ENCODE measurements at places on chromosomes 5 and 9. TPM values are rescaled to one million over a fixed set of nuclear protein-coding genes. Genes with fewer than 3 reads are reported as not detected.
A peak's percentile ranks its signal among the peaks of the same experiment; 100 is the strongest.

GRCh38 chr9:603126-603525, 238.4 kb upstream of the DMRT1 start:
- no peak for DNase-seq
- no peak overlapping the region for H3K4me3 ChIP-seq
- no peaks in the 10 kb centered on the region for H3K27me3 ChIP-seq
- H3K4me1 ChIP-seq, result no peaks in the 10 kb centered on the region
- no peaks in the 10 kb centered on the region for H3K36me3 ChIP-seq
- no peak overlapping the region for H3K27ac ChIP-seq

DNA sequence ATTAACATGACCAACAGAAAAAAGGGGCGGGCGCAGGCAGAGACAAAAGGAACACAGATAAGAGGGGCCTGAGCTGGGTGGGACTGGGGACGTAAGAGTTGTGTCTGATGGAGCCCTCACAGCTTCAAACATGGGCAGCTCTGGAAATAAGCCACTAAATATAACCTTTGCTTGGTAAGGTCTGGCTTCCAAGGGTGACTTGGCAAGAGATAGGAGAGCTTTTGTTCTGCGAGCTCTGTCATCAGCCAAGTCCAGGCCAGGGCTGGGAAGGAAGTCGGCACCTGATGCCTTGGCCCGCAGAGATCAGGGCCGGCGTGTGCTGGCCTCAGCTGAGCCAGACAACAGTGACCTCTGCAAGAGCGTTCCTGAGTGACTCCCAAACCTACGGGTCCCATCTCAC, 11.8 kb downstream of the TRUB2 start:
- H3K4me3 ChIP-seq, result no peak overlapping the region
- DNase-seq, result no peak
- H3K27me3 ChIP-seq, result no peaks in the 10 kb centered on the region
- H3K36me3 ChIP-seq, result peaks cover 76% of the 10 kb centered on the region

- H3K36me3 ChIP-seq, result peaks cover 11% of the 10 kb centered on the region
- H3K27me3 ChIP-seq, result no peaks in the 10 kb centered on the region
- DNase-seq, result no peak
- H3K4me1 ChIP-seq, result no peaks in the 10 kb centered on the region
- H3K27ac ChIP-seq, result no peak overlapping the region
- H3K4me3 ChIP-seq, result no peak overlapping the region
Measured at GRCh38 chr5:59212596-59212995, 629.7 kb downstream of the RAB3C start.

GRCh38 chr5:74934949-74935751, 69.0 kb upstream of the FAM169A start:
- no peaks in the 10 kb centered on the region for H3K36me3 ChIP-seq
- no peak overlapping the region for H3K27ac ChIP-seq
- no peak for DNase-seq
- no peak overlapping the region for H3K4me3 ChIP-seq
- H3K4me1 ChIP-seq, result no peaks in the 10 kb centered on the region

DNA sequence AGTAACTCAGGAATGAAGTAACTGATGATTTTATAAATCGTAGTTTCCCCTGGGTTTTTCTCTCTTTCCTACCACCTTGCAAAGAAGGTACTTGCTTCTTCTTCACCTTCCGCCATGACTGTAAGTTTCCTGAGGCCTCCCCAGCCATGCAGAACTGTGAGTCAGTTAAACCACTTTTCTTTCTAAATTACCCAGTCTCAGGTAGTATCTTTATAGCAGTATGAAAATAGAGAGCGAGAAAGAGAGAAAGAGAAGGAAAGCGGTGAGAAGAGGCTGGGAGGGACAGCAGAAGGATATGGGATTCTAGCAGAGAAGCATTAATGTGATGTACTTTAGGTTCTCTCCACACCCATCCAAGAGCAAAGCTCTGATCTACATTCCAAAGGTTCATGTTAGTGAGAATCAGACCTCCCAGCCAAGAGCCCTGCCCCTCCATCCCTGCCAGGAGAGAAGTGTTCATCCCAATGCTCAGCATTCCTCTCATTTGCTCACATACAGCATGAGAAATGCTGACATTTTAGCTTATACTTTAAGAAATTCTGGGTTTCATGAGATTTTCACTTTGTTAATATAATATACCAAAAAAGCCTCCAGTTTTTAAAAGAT, 185.0 kb upstream of the PTGER4 start:
- H3K27me3 ChIP-seq, result no peaks in the 10 kb centered on the region
- peaks cover 29% of the 10 kb centered on the region for H3K4me1 ChIP-seq
- no peak for DNase-seq
- no peaks in the 10 kb centered on the region for H3K36me3 ChIP-seq

Gene ECM2
- 3.8 TPM for total RNA-seq

- no peak for DNase-seq
- peak overlapping the region; percentile 2 for H3K27ac ChIP-seq
- H3K36me3 ChIP-seq, result no peaks in the 10 kb centered on the region
- no peak overlapping the region for H3K4me3 ChIP-seq
- H3K4me1 ChIP-seq, result no peaks in the 10 kb centered on the region
- no peaks in the 10 kb centered on the region for H3K27me3 ChIP-seq
Measured at GRCh38 chr5:119273391-119273839, 82.4 kb upstream of the TNFAIP8 start.

All from left lung (tissue), 14 donors.